ENCODE measurements at places on chromosomes 11 and 22. TPM values are rescaled to one million over a fixed set of nuclear protein-coding genes. Genes with fewer than 3 reads are reported as not detected.

Gene FAM227A
- total RNA-seq = 3.8 TPM

Gene OR6A2
- 0.10 TPM for total RNA-seq

- H3K27ac ChIP-seq = no peak overlapping the region
- H3K4me3 ChIP-seq = peak overlapping the region; percentile 60
- H3K27me3 ChIP-seq = peaks cover 6% of the 10 kb centered on the region
- peaks cover 9% of the 10 kb centered on the region for H3K4me1 ChIP-seq
- H3K36me3 ChIP-seq = no peaks in the 10 kb centered on the region
- DNase-seq = no peak
Measured at GRCh38 chr22:38753948-38754750, 1.6 kb downstream of the SUN2 start.

DNA sequence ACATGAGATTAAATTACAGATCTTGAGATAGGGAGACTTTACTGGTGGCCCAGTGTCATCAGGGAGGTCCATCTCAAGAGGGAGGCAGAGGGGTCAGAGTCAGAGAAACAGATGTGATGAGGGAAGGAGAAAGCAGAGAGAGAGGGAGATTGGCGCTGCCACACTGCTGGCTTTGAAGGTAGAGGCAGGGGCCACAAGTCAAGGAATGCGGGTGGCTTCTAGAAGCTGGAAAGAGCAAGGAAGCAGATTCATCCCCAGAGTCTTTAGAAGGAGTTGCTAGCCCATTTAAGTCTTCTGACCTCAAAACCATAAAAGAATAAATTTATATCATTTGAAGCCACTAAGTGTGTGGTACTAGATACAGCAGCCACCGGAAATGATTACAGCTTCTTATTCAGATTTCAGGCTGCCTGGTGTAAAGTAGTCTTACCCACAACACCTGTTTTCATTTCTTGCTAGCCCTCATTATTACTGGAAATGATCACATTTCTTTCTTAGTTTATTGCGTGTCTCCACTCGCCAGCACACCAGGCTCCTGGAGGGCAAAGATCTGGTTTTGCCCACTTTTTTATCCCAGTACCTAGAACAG, 12.6 kb upstream of the SERPINH1 start:
- no peaks in the 10 kb centered on the region for H3K36me3 ChIP-seq
- H3K27me3 ChIP-seq = no peaks in the 10 kb centered on the region
- peaks cover 8% of the 10 kb centered on the region for H3K4me1 ChIP-seq
- H3K27ac ChIP-seq = no peak overlapping the region

Gene ELMOD1
- total RNA-seq = 1.6 TPM

Gene RPL3
- 2,865 TPM for total RNA-seq

DNA sequence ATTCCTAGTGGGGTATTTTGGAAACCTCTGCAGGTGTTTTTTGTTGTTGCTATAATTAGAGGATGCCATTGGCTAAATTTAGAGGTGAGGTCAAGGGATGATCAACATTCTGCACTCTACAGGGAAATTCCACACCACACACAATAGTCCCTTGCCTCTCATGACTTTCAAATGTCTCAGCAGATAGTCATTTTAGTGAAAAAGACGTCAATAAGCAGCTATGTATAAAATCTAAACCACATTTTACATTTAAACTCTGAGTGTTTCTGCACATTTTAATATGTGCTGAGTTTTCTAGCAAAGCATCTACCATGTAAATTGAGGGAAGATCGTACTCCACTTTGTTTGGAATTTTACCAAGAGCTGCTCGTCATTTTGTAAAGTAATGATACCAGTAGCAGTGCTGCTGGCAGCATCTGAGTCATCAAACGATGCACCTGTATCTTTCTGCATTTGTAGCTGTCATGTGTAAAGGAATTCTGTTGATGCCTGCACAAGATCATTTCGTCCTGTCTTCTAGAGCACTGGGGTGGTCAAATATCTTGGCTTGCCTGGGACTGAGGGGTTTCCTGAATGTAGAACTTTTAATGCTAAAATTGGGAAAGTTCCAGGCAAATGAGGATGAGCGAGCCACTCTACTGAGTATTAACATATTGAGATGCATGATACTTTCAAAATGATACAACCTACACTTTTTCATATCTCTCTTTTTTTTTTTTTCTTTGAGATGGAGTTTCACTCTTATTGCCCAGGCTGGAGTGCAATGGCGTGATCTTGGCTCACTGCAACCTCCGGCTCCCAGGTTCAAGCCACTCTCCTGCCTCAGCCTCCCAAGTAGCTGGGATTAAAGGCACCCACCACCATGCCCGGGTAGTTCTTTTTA, 414.5 kb upstream of the SYN3 start:
- peaks cover 9% of the 10 kb centered on the region for H3K4me1 ChIP-seq
- DNase-seq = no peak
- no peaks in the 10 kb centered on the region for H3K36me3 ChIP-seq
- H3K4me3 ChIP-seq = no peak overlapping the region
- no peaks in the 10 kb centered on the region for H3K27me3 ChIP-seq

DNA sequence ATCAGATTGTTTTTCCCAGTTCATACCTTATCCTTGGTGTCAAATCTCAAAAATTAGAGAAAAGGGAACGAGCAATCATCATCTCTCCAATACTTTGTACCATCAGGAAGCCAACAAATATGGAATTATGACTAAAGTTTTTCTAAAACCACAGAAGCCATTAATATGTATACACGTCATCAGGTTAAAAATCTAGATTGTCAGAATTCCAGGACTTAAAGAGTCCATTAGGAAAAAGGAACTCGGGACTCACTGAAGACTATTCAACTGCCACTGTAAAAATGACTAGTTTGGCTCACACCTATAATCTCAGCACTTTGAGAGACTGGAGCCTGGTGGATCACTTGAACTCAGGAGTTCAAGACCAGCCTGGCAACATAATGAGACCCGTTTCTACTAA, 344.4 kb upstream of the LRRC4C start:
- H3K27me3 ChIP-seq = no peaks in the 10 kb centered on the region
- H3K27ac ChIP-seq = no peak overlapping the region
- no peaks in the 10 kb centered on the region for H3K4me1 ChIP-seq
- no peak overlapping the region for H3K4me3 ChIP-seq

GRCh38 chr11:77142091-77142975, 14.3 kb downstream of the MYO7A start:
- no peak overlapping the region for H3K27ac ChIP-seq
- H3K4me1 ChIP-seq = peaks cover 7% of the 10 kb centered on the region
- no peak overlapping the region for H3K4me3 ChIP-seq
- H3K36me3 ChIP-seq = no peaks in the 10 kb centered on the region
- H3K27me3 ChIP-seq = peaks cover 2% of the 10 kb centered on the region
- no peak for DNase-seq

- H3K27me3 ChIP-seq = no peaks in the 10 kb centered on the region
- no peak overlapping the region for H3K27ac ChIP-seq
- no peak for DNase-seq
- H3K4me1 ChIP-seq = peaks cover 2% of the 10 kb centered on the region
Measured at GRCh38 chr22:35442471-35442870, 42.5 kb downstream of the MCM5 start.

DNA sequence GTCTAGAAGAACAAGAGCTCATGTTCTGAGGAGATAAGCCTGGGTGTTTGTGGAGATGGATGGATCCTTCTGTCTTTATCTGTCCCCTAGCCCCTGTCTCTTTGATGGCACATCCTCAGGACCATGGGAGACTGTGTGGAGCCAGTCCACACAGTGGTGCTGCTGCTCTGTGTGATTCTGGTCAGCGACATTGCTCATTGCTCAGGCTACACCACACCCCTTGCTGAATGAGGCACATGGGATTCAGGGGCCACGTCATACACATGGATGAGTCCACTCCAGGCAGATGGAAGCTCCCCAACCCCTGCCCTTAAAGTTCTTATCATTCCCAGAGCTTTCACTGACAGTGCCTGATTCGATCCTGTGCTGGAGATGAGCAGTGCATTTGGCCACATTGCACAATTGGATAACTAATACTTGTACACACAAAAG, 222.2 kb downstream of the NAV2 start:
- H3K27ac ChIP-seq = no peak overlapping the region
- H3K4me3 ChIP-seq = no peak overlapping the region
- no peak for DNase-seq

DNA sequence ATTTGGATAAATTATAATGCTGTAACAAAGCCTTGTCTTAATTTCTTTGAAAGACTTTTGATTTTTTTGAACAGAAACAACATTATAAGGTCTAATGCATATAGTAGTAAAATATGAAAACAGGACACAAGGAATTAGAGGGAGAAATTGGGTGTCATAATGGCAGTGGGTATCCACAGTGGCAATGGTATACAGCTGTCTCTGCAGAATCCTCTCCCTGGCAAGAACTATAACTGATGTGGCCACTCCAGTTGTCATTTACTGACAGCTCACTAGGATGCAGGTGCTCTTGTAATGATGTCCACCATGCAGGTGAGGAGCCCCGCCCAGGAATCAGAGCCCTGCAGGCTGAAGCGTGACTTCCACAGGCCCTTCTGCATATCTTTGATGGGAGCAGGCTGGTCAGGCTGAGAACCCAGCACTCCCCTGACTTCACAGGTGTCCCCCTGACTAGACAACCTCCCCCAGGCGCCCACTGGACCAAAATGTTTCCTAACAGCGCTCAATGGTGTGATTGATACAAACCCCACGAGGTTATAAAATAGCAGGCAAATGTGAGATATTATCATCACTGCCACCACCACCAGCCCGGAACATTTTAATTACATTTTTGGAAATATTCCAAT, 32.8 kb upstream of the SERPIND1 start:
- no peak overlapping the region for H3K27ac ChIP-seq
- H3K4me3 ChIP-seq = no peak overlapping the region
- H3K36me3 ChIP-seq = no peaks in the 10 kb centered on the region
- H3K27me3 ChIP-seq = no peaks in the 10 kb centered on the region
- no peak for DNase-seq

- H3K36me3 ChIP-seq = no peaks in the 10 kb centered on the region
- no peaks in the 10 kb centered on the region for H3K27me3 ChIP-seq
Measured at GRCh38 chr11:1224111-1224490, 1.2 kb downstream of the MUC5B start.

Data from H1 (cell line).